ENCODE measurements at places on chromosomes 16 and 17. TPM values are rescaled to one million over a fixed set of nuclear protein-coding genes. Genes with fewer than 3 reads are reported as not detected.

- DNase-seq, result peak; percentile 16
Observed at GRCh38 chr17:5584383-5585286, at the start of gene NLRP1. NLRP1 (minus strand) TSS chr17:5584509; CDS start chr17:5583957, 552 bp downstream.

- DNase-seq, result no peak
Observed at GRCh38 chr16:54503011-54503855, 216.6 kb upstream of the IRX3 start.

DNA sequence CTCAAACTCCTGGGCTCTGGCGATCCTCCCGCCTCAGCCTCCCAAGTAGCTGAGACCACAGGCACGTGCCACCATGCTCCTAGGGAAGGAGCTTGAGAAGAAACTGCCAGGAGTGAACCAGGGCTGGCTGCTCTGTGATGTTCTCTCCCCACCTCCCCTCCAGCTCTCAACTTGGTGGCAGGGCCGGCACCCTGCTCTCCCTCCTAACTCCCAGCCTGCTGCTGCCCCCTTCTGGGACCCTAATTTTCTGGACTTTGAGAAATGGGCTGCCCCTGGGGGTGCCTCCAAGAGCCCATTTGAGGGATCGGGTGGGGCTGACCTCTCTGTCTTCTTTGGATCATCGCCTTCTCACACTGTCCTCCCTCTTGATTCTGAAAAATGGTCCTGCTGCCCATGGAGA is 14.9 kb upstream of the STAT3 start:
- DNase-seq, result peak; percentile 64

GRCh38 chr16:54479546-54479945 is 193.0 kb upstream of the IRX3 start:
- no peak for DNase-seq

DNA sequence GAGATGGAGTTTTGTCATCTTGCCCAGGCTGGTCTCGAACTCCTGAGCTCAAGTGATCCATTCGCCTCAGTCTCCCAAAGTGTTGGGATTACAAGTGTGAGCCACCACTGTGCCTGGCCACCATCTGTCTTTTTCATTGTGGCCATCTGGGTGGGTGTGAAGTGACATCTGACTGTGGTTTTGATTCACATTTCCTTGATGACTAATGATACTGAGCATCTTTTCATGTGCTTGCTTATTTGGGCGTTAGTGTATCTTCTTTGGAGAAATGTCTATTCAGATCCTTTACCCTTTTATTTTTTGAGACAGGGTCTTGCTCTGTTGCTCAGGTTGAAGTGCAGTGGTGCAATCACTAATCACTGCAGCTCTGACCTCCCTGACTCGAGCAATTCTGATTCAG is 53.9 kb upstream of the ERN1 start:
- DNase-seq, result no peak

GRCh38 chr16:65185241-65185778 is 63.4 kb upstream of the CDH11 start:
- DNase-seq, result no peak

GRCh38 chr17:76584427-76585032 is 1.1 kb downstream of the ST6GALNAC2 start:
- no peak for DNase-seq

DNA sequence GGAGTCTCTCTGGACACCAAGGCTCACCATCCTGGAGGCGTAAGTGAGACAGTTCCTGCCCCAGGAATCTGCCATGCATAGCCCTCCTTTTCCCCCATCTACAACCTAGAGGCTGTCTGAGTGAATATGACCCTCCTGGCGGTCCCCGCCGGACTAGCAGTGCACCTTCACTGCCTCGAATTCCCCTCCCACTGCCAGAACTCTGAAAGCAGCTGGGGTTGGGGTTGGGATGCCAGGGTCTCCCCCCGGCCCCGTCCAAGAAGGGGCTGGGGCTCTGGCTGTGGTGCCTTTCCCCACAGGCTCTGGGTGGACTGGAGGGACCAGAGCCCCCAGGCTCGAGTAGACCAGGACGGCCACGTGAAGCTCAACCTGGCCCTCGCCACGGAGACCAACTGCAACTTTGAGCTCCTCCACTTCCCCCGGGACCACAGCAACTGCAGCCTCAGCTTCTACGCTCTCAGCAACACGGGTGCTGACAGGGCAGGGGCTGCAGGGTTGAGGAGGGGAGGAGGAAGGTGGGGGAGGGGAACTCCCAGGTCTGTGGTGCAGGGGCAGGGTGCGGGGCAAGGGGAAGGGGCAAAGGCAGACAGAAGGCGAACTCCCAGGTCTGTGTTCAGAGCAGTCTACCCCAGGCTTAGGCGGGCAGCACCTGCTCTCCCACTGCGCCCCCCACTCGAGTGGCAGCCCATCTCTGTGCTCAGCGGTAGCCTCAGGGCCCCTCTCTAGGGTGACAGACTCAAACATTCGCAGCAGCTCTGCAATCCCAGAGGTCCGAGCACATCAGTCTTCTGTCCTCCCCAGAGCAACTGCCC is 1.2 kb downstream of the ZACN start:
- DNase-seq, result no peak

DNA sequence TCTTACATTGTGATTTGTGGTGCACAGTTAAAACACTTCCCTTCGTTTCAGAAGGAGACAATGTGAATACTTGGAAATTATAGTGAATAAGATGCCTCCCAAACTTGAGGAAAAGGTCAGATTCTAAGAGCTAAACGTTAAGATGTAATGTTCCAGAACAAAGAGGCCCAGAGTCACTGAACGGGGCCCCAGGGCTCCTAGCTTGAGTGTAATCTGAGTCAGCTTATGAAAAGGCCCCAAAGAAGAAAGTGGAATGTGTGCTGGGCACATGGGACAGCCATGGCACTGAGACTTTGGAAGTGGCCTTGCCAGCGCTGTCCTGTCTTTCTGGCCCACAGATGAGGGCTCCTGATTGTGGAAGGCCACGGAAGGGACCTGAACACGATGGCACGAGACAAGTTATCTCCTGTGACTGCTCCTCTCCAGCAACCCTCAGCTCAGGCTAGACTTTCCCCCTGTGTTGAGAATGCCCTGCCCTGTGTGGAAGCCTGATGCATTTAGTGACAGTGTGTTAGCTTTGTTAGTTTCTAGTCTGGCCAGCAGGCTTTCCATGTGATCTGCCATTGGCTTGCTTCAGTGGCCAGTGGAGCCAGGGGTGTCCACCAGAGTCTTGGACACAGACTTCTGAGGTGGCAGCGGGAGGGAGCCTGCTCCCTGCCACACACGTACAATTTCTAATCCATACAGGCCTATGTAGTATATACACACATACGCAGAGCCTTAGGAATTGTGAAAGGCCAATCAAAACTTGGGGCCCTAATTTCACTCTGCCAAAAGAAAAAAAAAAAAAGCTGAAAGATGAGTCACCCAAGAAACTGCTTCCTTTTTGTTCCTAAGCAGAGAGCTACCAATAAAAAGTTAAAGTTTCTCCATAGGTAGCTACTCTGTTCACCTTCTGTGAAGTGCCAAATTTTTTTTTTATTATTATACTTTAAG is 13.1 kb downstream of the SPATA33 start:
- no peak for DNase-seq

- peak; percentile 54 for DNase-seq
Observed at GRCh38 chr16:50509521-50510341, 38.5 kb upstream of the NKD1 start.

DNA sequence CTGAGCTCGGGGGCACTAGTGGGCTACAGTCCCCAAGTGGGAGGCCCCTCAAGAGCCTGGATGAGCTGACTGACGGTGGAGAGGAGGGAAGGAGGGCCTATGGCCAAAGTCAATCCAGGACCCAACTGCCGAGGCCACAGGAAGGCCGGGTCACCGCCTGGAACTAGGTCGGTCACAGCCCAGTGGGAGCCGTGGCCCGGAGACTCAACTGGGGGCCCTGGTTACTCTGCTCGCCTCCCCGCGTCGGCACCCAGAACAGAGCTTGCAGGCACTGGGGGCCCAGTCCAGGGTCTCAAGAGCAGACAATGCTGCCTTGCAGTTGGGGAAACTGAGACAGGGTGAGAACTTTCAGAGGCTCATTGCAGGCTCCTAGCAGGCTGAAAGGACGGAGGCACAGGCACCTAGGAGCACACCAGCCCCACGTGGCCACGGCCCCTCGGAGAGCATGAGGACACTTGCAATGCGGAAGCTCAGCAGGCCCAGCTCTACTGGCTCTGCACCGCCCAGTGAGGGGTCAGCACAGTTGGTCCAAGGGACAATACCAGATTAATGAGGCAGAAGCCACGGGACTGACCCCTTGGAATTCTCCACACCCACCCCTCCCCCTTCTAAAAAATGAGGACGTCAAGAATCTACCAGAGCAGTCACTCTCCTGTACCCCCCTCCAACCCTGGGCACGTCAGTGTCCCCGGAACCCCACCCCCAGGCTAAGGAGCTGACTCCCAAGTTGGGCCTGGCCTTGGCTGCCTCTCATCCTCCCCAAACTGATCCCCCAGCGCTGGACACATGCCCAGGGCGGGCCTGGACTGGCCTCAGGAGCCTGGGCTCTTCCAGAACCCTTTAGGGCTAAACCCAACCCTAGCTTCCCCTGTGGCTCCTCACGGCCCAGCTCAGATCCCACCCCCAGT is 2.2 kb downstream of the HS3ST6 start:
- DNase-seq, result no peak

Gene TMC7
- 1.5 TPM for polyA plus RNA-seq

Gene PNMT
- 20.0 TPM for polyA plus RNA-seq

Gene GABARAPL2
- 101 TPM for polyA plus RNA-seq

Gene SDK2
- polyA plus RNA-seq, result not detected

Gene PPP1R9B
- 35.7 TPM for polyA plus RNA-seq

All from K562 (cell line).